ENCODE measurements at places on chromosomes 6 and 20.

DNA sequence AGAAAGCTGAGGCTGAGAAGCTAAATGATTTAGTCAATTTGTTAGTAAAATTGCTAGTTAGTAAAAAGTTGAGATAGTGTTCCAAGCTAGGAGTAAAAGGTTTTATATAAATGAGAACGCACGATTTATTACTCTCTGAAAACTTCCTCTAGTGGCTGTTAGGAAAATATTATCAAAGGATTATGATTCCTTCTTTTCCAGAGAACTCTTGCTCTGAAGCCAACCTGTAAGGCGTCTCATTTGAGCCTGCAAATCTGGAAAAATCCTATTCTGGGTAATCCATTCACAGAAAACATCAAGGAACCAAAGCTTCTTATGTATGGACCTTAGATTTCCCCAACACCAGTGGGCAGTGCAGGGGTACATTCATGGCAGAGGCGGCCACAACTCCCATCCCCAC lies 252.7 kb downstream of the SOD2 start:
- DNase-seq, result no peak
- H3K36me3 ChIP-seq, result no peaks in the 10 kb centered on the region
- no peaks in the 10 kb centered on the region for H3K4me1 ChIP-seq
- no peak overlapping the region for H3K27ac ChIP-seq
- H3K4me3 ChIP-seq, result no peak overlapping the region
- H3K27me3 ChIP-seq, result peaks cover 27% of the 10 kb centered on the region

DNA sequence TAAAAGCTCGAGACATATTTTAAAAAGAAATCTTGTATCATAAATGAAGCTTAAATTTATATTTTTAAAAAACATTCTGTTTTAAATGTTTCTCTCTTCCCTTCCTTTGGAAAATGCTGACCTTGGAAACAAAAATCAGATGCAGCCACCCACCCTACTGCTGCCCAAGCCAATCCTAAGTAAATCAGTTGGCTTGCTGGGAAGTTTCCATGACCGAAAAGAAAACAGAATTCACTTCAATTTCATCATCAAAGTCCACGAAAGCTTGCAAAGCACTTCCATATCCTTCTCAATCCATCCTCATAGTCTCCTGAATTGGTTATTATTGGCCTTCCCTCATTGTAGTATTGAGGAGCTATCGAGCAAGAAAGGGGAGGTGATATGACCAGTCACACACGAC lies 80.1 kb downstream of the PLCG1 start:
- H3K27me3 ChIP-seq, result no peaks in the 10 kb centered on the region
- no peaks in the 10 kb centered on the region for H3K36me3 ChIP-seq
- no peak overlapping the region for H3K27ac ChIP-seq
- H3K4me1 ChIP-seq, result peaks cover 22% of the 10 kb centered on the region

DNA sequence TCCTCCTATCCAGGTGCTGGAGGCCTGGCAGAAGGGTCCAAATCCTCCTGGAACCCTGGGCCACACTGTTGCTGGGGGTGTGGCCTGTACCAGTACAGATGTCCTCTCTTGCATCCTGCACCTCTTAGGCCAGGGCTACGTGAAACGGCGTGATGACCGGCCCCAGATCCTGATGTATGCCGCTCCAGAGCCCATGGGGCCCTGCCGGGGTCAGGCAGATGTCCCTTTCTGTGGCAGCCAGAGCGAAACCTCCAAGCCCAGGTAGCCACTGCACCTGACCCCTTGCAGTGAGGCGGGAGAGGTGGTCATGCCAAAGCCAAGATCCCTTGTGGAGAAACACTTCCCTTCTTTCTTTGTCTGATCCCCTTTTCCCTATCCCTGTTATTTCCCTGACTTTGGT lies 14.2 kb downstream of the DNPH1 start:
- no peak overlapping the region for H3K27ac ChIP-seq
- no peaks in the 10 kb centered on the region for H3K27me3 ChIP-seq
- no peak for DNase-seq
- H3K36me3 ChIP-seq, result peaks cover 20% of the 10 kb centered on the region

- no peaks in the 10 kb centered on the region for H3K4me1 ChIP-seq
- H3K4me3 ChIP-seq, result no peak overlapping the region
- H3K27ac ChIP-seq, result no peak overlapping the region
Observed at GRCh38 chr6:161319231-161319630, 45.4 kb upstream of the AGPAT4 start.
